Testis (tissue), 5 donors: ENCODE measurements at places on chromosomes 7 and 10. TPM values are rescaled to one million over a fixed set of nuclear protein-coding genes. Genes with fewer than 3 reads are reported as not detected.

GRCh38 chr10:113292743-113293142 is 260.1 kb upstream of the HABP2 start:
- no peaks in the 10 kb centered on the region for H3K36me3 ChIP-seq
- no peak overlapping the region for H3K4me3 ChIP-seq
- DNase-seq, result no peak

DNA sequence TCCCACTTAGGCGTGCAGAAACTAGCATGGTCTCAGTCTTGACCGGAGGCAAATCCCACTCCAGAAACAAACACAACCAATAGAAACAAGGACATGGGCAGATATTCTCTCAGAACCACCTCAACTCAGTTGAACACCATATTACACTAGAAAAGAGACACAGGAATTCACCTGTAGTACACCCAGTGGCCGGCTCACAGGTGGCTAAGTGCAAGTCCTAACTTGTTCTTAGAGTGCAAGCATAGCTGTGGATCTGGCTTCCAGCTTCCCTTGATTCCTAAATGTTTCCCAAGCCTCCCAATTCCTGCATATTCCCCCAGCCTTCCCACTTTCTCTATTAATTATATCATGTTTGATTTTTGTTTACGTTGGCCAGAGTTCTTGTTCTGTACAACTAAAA is 164.4 kb downstream of the TPK1 start:
- no peak overlapping the region for H3K27ac ChIP-seq
- H3K27me3 ChIP-seq, result no peaks in the 10 kb centered on the region
- no peak for DNase-seq
- H3K4me3 ChIP-seq, result no peak overlapping the region

DNA sequence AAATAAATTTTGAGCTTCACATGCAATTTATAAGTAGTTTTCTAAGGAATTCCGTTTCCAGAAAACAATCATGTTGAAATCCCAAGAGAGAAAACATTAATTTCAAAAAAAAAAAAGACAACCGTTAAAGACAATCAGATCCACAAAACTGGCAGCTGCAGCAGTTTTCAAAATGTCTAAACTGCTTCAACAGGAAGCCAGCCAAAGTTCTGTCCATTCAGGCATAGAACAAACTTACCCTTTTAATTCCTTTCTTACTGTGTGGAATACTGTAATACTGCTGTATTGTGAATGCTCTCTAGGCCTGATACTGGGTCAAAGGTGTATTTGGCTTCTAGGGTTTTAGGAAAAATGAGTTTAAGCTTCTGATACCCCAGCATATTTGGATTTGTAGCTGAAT is 31.6 kb downstream of the HOXA1 start:
- H3K36me3 ChIP-seq, result no peaks in the 10 kb centered on the region
- no peaks in the 10 kb centered on the region for H3K4me1 ChIP-seq
- no peak for DNase-seq
- no peak overlapping the region for H3K27ac ChIP-seq

Gene CLRN3
- 0.55 TPM for total RNA-seq

DNA sequence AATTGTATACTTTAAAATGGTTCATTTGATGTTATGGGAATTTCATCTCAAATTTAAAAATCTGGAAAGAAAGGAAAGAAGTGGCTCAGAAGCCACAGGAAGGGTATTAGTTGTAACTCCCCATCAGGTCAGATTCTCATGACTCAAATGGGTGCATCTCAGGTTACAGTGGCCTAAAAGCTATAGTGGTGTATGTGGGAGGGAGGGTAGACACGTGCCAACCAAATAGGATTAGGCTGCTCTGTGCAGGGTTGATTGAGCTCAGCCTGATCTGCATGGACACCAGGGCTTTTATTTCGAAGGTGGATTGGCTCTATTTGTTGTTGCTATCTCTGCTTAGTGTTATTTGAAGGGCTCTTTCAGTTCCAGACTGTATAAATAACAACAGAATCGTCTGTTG is 121.5 kb upstream of the PRR15 start:
- H3K36me3 ChIP-seq, result no peaks in the 10 kb centered on the region
- peaks cover 6% of the 10 kb centered on the region for H3K4me1 ChIP-seq
- no peak overlapping the region for H3K27ac ChIP-seq
- no peak for DNase-seq
- H3K27me3 ChIP-seq, result no peaks in the 10 kb centered on the region
- H3K4me3 ChIP-seq, result no peak overlapping the region

Gene GDF2
- 0.39 TPM for total RNA-seq

Gene ZMYND11
- total RNA-seq, result 61.0 TPM

DNA sequence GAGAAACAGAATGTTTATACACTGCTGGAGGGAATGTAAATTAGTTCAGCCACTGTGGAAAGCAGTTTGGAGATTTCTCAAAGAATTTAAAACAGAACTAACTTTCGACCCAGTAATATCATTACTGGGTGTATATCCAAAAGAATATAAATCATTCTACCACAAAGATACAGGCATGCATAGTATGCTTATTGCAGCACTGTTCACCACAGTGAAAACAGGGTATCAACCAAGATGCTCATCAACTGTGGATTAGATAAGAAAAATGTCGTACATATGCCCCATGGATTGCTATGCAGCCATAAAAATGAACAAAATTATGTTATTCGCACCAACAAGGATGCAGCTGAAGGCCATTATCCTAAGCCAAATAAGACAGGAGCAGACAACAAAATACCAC is 343.1 kb upstream of the KCND2 start:
- no peak for DNase-seq
- H3K27ac ChIP-seq, result no peak overlapping the region
- H3K27me3 ChIP-seq, result no peaks in the 10 kb centered on the region
- H3K4me1 ChIP-seq, result no peaks in the 10 kb centered on the region
- H3K36me3 ChIP-seq, result no peaks in the 10 kb centered on the region
- no peak overlapping the region for H3K4me3 ChIP-seq
